PC-3 (cell line): ENCODE measurements at places on chromosomes 5 and 9. TPM values are rescaled to one million over a fixed set of nuclear protein-coding genes. Genes with fewer than 3 reads are reported as not detected.
A peak's percentile ranks its signal among the peaks of the same experiment; 100 is the strongest.

DNA sequence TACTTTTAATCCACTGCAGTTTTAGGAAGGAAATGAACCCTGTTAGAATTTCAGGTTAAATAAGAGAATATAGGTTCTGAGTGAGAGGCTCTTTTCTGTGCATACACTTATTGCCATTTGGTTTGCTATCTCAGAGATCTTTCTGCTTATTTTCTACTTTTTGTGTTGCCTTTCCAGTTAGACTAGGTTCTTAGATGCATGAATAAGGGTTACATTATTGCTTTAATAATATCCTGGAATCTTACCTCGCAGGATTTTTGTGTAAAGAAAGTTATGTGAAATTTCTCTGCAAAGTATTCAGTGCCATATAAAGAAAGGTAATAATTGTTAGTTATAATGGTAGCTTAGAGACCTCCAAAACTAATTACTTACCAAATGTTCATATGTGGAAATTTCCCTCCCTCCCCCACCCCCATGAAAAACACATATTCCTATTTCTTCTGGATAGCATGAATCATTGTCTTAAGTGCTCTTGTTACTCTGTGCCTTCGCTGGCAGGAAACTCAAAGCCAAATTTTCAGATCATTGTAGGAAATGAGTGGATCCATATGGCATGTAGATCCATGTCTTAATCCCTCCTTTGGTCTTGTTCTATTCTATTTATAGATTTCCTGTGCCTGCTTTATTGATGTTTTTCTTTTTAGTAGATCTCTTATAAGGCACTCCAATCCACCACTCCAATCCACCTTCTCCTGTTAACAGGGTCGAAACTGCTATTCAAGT is 2.7 kb upstream of the APBA1 start:
- peak overlapping the region; percentile 27; the same call in 1 of the 2 replicates for H3K4me3 ChIP-seq
- peak; percentile 53 for DNase-seq
- peak overlapping the region; percentile 13; the same call in 1 of the 2 replicates for H3K27ac ChIP-seq

PIP5KL1 gene
- 5.1 and 5.4 TPM in 2 replicates for total RNA-seq

DNA sequence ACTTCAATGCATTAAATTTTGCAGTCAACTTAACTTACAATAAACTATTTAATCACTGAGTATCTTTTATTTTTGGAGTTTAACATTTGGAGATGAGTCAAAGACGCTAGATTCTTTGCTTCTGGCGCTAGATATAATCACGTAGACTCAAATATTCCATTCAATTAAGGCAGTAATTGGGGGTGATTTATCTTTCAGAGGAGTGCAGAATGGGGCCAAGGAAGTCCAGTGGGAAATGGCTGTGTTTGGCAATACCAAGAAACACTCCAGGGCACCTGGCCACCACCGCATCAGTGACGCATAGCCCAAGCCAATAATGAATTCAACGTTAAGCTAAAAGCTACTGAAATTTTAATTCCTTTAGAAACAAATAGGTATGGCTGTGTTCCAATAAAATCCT is 81.2 kb downstream of the PHAX start:
- H3K36me3 ChIP-seq = no peaks in the 10 kb centered on the region
- H3K4me1 ChIP-seq = no peaks in the 10 kb centered on the region
- no peaks in the 10 kb centered on the region for H3K27me3 ChIP-seq
- H3K27ac ChIP-seq = no peak overlapping the region
- DNase-seq = no peak

DNA sequence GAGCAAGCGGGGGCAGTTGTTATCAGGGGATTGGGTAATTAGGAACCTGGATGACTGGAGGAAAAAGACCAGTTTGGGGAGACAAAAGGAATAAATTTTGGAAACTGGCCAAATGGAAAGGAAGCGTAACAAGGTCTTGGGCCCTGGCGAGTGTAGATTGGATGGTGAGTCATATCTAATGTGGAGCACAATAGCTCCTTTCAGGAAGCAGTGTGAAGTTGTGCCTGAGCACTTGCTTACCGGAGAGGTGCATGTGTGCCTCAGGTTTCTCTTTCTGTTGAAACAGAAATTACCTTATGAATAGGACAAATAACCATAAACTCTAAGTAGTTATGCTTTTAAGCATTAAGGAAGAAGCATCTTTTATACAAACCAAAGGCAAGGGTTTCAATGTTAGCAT is 176.4 kb downstream of the KIF4B start:
- no peaks in the 10 kb centered on the region for H3K36me3 ChIP-seq
- no peak overlapping the region for H3K4me3 ChIP-seq
- H3K4me1 ChIP-seq = no peaks in the 10 kb centered on the region
- no peak overlapping the region for H3K27ac ChIP-seq
- H3K27me3 ChIP-seq = no peaks in the 10 kb centered on the region

DNA sequence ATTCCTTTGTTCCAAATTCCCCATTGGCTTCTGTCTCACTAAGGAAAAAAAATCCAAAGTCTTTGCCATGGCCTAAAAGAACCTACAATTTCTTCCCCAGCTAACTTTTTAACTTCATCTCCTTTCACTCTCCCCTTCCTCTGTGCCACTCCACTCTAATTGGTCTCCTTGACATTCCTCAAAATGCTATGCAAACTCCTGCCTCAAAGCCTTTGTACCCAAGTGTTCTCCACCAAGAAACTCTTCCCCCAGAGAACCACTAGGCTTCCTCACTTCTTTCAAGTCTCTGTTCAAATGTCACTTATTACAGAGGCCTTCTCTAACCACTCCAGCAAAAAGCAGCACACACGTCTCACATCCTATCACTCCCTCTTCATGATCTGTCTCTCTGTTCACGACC is 91.6 kb upstream of the NR4A3 start:
- no peak overlapping the region for H3K27ac ChIP-seq
- no peak overlapping the region for H3K4me3 ChIP-seq
- H3K27me3 ChIP-seq = peaks cover 18% of the 10 kb centered on the region; the same call in 1 of the 2 replicates
- no peak for DNase-seq
- H3K4me1 ChIP-seq = no peaks in the 10 kb centered on the region

DNA sequence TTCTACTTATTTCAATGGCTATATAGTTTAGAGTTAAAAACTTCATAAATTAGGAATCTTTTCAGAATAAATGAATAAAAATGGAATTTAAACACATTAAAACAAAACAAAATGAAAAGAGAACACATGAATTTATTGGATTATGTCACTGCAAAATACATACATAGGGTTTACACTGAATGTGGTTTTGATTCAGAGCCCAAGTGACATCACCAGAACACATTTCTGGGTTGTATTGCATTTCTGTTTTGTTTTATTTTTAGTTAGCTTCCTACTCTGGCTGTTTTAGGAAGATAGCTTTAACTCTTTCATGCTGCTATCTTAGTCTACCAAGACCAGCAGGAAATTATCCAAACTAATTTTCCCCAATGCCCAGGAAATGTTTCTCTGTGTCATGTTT is 1935.0 kb downstream of the EFNA5 start:
- no peaks in the 10 kb centered on the region for H3K27me3 ChIP-seq
- peak overlapping the region; percentile 56 for H3K27ac ChIP-seq
- DNase-seq = peak; percentile 50
- peaks cover 23% of the 10 kb centered on the region for H3K4me1 ChIP-seq
- no peaks in the 10 kb centered on the region for H3K36me3 ChIP-seq

FAM151B gene
- 1.7 and 2.3 TPM in 2 replicates for total RNA-seq

- H3K4me3 ChIP-seq = no peak overlapping the region
- H3K27me3 ChIP-seq = no peaks in the 10 kb centered on the region
- peaks cover 5% of the 10 kb centered on the region for H3K36me3 ChIP-seq
Measured at GRCh38 chr9:69149321-69149807, 24.7 kb upstream of the TJP2 start.

DDX4 gene
- not detected in 2 replicates for total RNA-seq

SHOC1 gene
- total RNA-seq = 0.18 TPM in 1 of 2 replicates, not detected in the other

DNA sequence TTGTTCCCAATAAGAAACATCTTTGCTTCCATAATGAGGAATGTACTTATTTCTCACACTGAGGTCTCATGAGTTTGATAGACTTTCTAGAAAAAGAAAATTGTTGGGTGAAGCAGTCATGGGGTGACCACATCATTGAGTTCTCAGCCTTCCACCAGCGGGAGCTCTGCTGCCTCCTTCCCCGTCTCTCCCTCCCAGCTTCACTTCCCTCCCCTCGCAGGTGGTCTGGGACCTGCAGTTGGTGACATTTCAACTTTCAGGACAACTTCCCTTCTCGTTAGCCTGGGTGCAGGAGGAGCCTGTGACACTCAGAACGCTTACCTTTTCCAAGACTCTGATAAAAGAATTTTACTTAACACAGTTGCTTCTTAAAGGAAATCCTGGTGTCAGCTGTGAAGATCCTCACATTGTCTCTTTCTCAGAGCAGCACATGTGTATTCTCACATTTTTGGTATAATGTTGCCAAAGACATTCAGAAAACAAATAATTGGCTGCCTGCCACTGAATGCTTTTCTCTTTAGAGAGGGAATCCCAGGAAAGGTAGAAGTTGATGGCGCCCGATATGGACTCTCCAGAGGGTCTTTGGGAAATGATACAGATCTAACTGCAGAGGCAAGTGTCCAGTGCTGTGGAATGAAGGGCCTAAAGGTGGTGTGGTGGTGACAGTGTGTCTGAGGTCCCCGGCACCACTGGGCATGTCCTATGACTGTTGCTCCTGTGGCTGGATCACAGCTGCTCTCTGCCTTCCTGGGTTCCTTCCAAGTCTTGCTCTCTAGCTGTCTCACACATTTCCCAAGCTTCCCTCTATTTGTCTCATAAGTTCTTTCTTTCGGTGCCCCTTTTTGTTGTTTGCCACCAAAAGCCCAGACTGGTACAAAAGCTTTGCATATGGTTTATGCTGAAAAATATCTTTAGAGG is 238.1 kb downstream of the GAS1 start:
- no peak overlapping the region for H3K27ac ChIP-seq
- H3K4me1 ChIP-seq = no peaks in the 10 kb centered on the region
- no peaks in the 10 kb centered on the region for H3K36me3 ChIP-seq
- no peaks in the 10 kb centered on the region for H3K27me3 ChIP-seq
- H3K4me3 ChIP-seq = no peak overlapping the region

ANKRD20A1 gene
- 0.07 TPM in 1 of 2 replicates, not detected in the other for total RNA-seq

GRCh38 chr9:73200694-73201452 is 49.2 kb downstream of the ANXA1 start:
- no peaks in the 10 kb centered on the region for H3K27me3 ChIP-seq
- H3K27ac ChIP-seq = no peak overlapping the region
- no peaks in the 10 kb centered on the region; the same call in 1 of the 2 replicates for H3K36me3 ChIP-seq

DNA sequence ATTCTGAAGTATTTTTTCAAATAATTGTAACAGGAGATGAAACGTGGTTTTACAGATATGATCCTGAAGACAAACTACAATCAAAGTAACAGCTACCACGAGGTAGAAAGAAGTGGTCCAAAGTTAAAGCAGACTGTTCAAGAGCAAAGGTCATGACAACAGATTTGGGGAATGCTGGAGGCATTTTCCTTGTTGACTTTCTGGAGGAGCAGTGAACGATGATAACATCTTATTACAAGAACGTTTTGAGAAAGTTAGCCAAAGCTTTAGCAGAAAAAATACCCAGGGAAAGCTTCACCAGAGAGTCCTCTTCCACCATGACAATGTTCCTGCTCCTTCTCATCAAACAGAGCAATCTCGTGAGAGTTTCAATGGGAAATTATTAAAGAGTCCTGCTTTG is 145.4 kb upstream of the NREP start:
- DNase-seq = no peak
- no peaks in the 10 kb centered on the region for H3K36me3 ChIP-seq
- H3K4me1 ChIP-seq = no peaks in the 10 kb centered on the region
- no peaks in the 10 kb centered on the region for H3K27me3 ChIP-seq
- H3K27ac ChIP-seq = no peak overlapping the region

DNA sequence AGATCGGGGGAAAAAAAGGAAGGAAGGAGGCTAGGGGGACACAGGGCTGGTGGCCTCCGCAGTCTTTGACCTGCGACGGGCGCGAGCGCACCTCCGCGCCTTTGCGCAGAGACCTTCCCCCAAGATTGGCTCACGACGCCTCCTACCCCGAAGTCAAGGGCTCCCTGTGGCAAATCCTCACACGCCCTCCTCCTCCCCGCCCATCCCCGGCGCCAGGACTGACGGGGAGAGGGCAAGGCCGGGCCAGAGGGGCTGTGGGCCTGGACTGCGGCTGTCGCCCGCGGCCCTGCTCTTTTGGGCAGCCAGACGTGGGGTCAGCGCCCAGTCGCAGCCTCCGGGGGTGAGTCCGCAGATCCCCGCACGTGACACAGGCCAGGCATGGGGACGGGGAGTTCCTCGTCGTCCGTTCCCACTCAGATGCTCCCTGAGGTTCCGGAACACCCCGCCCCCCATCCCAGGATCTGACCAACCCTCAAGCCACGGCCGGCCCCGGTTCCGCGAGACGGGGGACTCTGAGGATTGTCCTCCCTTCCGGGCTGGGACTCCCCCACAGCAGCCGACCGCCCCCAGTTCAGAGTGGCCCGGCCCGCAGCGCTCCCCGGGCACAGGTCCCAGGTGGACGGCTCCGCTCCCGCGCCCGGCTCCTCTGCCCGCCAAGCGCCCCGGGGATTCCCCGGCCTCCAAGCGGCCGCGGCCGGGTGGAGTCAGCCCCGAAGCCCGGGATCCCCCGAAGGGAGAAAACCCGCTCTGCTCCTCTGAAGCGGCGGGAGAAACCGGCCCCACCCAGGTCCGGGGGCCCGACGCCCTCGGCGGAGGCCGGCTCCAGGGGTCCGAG is 543 bp upstream of the ANKRD33B start:
- H3K4me3 ChIP-seq = peak overlapping the region; percentile 82
- peak; percentile 63 for DNase-seq
- no peaks in the 10 kb centered on the region for H3K27me3 ChIP-seq

- DNase-seq = no peak
- no peaks in the 10 kb centered on the region for H3K36me3 ChIP-seq
- no peak overlapping the region for H3K4me3 ChIP-seq
- no peak overlapping the region for H3K27ac ChIP-seq
- no peaks in the 10 kb centered on the region for H3K27me3 ChIP-seq
Measured at GRCh38 chr9:98324801-98325200, 69.4 kb upstream of the TBC1D2 start.

ATP10B gene
- total RNA-seq = not detected in 2 replicates

GRCh38 chr9:72733895-72734294 is 212.5 kb downstream of the TMC1 start:
- H3K27ac ChIP-seq = no peak overlapping the region
- no peaks in the 10 kb centered on the region for H3K36me3 ChIP-seq
- H3K27me3 ChIP-seq = peaks cover 25% of the 10 kb centered on the region
- no peak for DNase-seq
- no peak overlapping the region for H3K4me3 ChIP-seq

MVB12B gene
- total RNA-seq = 7.2 and 9.6 TPM in 2 replicates

DNA sequence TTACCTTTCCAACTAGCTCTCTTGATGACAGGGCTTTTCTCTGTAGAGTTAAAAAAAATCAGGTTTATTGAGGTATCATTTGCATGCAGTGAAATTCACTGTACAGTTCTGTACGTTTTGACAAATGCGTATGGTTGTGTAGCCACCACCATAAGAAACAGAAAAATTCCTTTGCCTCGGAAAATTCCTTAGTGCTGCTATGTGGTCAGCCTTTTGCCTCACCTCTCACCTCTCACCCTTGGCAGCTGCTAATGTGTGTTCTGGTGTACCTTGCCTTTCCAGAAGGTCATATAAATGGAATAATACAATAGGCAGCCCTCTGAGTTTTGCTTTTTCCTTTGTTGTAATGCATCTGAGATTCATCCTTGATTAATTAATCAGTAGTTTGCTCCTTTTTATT is 28.4 kb downstream of the PCSK5 start:
- no peak overlapping the region for H3K4me3 ChIP-seq
- no peaks in the 10 kb centered on the region for H3K4me1 ChIP-seq
- no peaks in the 10 kb centered on the region for H3K36me3 ChIP-seq
- no peak for DNase-seq
- no peak overlapping the region for H3K27ac ChIP-seq
- H3K27me3 ChIP-seq = no peaks in the 10 kb centered on the region

CPEB4 gene
- total RNA-seq = 26.2 and 37.0 TPM in 2 replicates

PCDHA10 gene
- total RNA-seq = 0.04 and 0.23 TPM in 2 replicates

GRCh38 chr9:8224381-8224801 is 424.8 kb upstream of the DMAC1 start:
- no peak overlapping the region for H3K4me3 ChIP-seq
- no peaks in the 10 kb centered on the region for H3K27me3 ChIP-seq
- no peak for DNase-seq
- no peak overlapping the region for H3K27ac ChIP-seq
